ENCODE measurements at places on chromosomes 4 and X. TPM values are rescaled to one million over a fixed set of nuclear protein-coding genes. Genes with fewer than 3 reads are reported as not detected.

The CACNA1F gene
- total RNA-seq, result 0.21 TPM

The ENOX2 gene
- 15.9 TPM for total RNA-seq

The ADGRG4 gene
- 0.03 TPM for total RNA-seq

The POLN gene
- total RNA-seq, result 6.3 TPM

The NUP62CL gene
- 1.3 TPM for total RNA-seq

The POU3F4 gene
- total RNA-seq, result not detected

The GATA1 gene
- not detected for total RNA-seq

The TMPRSS11E gene
- total RNA-seq, result not detected

The DCHS2 gene
- total RNA-seq, result 0.03 TPM

The MCTS1 gene
- total RNA-seq, result 34.9 TPM

The FRMPD4 gene
- 0.77 TPM for total RNA-seq

The TMEM150C gene
- total RNA-seq, result 12.8 TPM

The IL21 gene
- not detected for total RNA-seq

The IL1RAPL1 gene
- total RNA-seq, result 1.6 TPM

The TBX22 gene
- total RNA-seq, result not detected

The F8A2 gene
- total RNA-seq, result not detected

The RENBP gene
- total RNA-seq, result 14.7 TPM

The MAGEB2 gene
- total RNA-seq, result not detected

The MSN gene
- total RNA-seq, result 245 TPM

The CXCL6 gene
- 1.1 TPM for total RNA-seq

The CWH43 gene
- total RNA-seq, result not detected

The FOXO4 gene
- 30.9 TPM for total RNA-seq

The VEGFD gene
- total RNA-seq, result 2.5 TPM

The ARMCX4 gene
- 10.4 TPM for total RNA-seq

The DDX3X gene
- total RNA-seq, result 137 TPM

The PCDH10 gene
- total RNA-seq, result 0.32 TPM

The ZCCHC18 gene
- 0.42 TPM for total RNA-seq

Data from left cardiac atrium (tissue), 4 donors.